ENCODE measurements at places on chromosomes 5 and 9. TPM values are rescaled to one million over a fixed set of nuclear protein-coding genes. Genes with fewer than 3 reads are reported as not detected.

- no peak for DNase-seq
Observed at GRCh38 chr5:76811214-76811613, 7.6 kb upstream of the F2RL1 start.

GRCh38 chr5:31846934-31847333 lies 208.0 kb downstream of the PDZD2 start:
- no peak for DNase-seq

DNA sequence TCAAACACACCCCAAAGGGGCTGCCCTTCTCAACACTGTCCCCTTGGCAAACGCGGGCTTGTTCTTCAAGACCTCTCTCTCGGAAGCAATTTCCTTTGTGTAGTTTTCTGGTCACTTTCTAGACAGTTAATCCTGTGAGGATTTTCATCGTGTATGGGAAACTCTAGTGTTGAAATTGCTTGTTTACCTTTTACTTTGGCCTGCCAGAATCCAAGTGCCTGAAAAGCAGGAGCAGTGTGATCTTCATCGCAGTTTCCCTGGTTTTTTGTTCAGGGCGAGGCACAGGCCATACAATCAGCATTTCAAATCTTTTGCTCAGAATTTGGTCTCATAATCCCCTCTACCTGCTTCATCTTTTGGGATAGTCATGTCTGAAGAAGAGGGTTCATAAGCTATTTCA lies 115.7 kb upstream of the C9orf72 start:
- no peak for DNase-seq

- no peak for DNase-seq
Observed at GRCh38 chr9:90055226-90055625, 450.4 kb downstream of the GADD45G start.

The PCDHGB7 gene
- total RNA-seq, result 19.2 TPM

The PCDHB12 gene
- 1.3 TPM for total RNA-seq

The TUSC1 gene
- total RNA-seq, result 0.58 TPM

All from stomach (tissue), 19 donors.